Heart left ventricle (tissue), 16 donors: ENCODE measurements at places on chromosomes 1 and 21.

DNA sequence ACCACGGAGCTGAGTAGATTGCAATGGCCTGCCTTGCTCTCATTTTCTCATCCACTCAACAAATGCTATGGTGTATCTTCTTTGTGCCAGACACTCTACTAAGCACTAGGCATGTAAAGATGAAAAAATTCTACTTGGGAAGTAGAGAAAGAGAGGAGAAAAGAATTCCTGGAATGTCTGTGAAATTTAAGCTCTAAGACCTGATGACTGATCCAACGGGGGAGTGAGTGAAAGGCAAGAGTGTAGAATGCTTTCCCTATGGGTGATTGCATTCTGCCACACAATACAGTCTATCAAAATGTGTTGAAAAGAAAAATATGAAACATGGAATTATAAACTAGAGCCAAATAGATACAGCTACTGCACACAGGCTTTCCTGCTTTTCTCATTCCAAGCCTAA lies 82.3 kb downstream of the CYYR1 start:
- no peak for DNase-seq

DNA sequence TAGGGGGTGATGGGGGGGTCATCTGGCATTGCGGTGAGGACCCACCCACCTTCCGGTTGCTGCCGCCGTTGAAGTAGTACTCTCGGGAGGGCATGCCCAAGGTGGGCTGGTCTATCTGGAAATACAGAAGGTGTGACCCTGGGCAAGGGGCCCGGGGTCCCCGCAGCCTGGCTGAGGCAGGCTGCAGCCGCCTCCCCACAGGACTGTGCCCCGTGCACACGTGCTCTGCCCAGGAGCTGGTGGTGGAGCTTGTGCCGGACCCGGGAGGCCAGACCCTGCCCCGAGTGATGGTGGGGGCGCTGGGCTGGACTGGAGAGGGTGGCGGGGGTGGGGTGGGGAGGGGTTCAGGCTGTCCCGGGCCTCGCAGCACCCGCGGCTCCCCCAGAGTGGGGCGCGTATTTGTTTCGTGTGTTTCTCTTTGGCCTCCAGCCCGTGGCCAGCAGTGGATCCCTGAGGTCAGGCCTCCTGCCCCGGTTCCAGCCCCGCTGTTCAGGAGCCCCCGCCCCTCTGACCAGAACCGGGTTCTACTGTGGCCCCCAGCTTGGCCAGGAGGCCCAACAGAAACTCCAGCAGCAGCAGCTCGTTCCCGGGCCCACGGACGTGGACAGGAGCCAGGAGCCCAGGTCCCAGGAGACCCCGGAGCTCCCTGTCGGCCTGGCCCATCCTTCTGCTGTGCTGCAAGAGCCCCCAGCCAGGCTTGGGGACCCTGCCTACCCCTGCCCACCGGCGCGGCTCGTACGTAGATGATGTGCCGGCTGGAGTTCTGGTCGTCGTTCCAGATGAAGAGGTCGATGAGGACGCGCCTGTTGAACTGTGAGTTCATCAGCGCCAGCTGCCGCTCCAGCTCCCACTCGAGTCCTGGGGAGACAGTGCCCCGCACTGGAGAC lies 19.2 kb downstream of the PRXL2B start:
- no peak for DNase-seq

DNA sequence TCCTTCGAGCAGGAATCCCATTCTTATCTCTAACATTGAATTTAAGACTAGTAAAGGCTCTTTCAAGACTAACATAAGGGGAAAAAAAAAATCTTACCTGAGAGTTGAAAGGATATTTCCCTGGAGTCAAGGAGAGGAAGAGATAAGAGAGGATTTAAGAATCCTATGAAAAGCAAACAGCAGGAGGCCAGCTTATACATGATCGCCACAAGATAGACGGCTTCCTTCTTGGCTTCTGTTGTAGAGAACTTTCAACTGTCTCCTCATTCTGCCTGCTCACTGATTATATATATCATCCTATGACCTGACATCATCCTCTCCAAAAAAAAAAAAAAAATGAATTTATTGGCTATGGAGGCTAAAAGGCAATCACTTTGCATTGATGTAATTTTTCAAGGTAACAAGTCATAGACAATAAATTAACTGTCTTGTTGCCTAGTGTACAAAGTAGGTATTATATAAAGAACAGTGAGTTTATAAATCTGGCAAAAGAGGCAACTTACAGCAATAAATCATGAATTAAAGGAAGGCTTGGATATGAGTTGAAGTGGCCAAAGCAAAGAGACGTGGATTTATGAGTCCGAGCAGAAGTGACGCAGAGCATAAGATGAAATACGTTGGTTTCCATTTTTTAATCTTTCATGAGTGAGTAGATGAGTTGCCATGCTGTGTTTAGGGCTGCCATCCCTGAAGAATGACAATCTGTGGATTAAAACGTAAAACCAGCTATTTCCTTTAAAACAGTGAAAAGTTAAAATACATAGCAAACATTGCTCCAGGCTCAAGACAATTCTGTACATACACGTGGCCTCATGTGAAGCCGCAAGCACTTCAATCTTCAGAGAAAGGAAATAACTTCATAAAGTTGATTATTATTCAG lies at the start of gene UTS2:
Gene UTS2 (minus strand): TSS at position 262 of the 880 bp plus-strand sequence. CDS start 62 bp downstream, at position 200.
- DNase-seq = no peak

GRCh38 chr1:53644496-53644895 lies 94.5 kb downstream of the GLIS1 start:
- no peak for DNase-seq

DNA sequence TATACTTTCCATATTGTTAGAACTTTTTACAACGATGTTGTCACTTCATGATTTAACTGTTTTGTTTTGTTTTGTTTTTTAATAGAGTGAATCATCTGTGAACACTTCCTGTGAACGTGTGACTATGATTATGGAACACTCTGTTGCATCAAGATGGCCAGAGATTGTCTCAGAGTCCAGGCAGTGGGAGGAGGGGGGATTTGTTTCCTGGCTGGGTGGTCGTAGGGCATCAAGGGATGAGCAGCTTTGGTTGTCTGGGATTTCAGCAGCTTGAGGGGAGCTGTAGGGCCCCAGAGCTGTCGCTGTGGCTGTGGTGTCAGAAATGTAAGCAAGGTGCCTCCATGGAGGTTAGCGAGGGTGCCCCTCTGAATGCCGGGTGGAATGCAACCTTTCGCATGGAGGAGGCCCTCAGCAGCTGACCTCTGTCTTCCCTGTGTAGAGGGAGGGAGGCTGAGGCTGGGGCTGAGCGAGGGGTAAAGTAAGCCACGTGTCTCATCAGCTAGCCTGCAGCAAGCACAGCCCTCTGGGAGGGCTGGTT lies 21.4 kb downstream of the NEK2 start:
- no peak for DNase-seq

DNA sequence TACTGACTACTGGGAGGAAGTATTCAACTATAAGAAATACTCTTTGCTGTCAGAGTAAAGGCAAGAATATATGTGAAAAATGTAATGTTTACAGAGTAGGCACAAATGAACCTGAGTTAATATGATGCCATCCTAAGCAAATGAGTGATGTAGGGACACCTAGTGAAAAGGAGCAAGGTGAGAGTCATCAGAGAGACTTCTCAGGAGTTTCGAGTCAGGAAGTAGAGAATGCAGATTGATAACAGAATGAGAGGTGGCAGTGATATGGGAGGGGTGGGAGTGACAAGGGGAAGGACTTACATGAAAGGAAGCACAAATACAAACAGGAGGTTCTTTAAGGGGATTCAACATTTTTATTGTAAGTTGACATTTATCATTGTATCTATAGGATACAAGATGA lies 10.2 kb downstream of the PRCC start:
- no peak for DNase-seq
